ENCODE measurements at places on chromosomes 6 and 20.

GRCh38 chr20:51768759-51769517 is 748 bp upstream of the ATP9A start:
- peak; percentile 7 for DNase-seq

DNA sequence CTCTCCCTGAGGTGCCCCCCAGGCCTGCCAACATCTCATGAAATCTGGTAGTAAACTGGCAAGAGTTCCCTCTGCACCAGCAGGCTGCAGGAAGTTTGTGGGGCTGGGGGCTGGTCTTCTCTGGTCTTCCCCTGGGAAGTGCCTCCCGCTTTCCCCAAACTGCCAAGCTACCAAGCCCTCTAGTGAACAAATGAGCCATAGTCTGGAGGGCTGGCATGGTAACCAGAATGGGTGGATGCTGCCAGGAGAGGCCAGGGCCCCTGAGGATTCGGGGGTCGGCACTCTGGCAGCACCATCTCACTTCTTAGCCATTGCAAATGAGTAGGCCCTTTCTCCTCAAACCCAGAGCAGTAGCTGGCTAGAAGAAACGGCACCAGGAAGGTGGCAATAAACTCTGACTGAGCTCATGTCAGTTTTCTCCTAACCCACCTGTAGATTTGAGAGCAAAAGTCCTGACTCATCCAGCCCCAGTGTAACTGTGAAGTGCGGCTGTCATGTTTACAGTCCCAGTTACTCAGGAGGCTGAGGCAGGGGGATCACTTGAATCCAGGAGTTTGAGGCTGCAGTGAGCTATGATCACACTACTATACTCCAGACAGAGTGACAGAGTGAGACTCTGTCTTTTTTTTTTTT is 35.9 kb downstream of the ZC3H12D start:
- no peak for DNase-seq

GRCh38 chr6:111793711-111794111 is 79.5 kb downstream of the FYN start:
- DNase-seq: no peak

DNA sequence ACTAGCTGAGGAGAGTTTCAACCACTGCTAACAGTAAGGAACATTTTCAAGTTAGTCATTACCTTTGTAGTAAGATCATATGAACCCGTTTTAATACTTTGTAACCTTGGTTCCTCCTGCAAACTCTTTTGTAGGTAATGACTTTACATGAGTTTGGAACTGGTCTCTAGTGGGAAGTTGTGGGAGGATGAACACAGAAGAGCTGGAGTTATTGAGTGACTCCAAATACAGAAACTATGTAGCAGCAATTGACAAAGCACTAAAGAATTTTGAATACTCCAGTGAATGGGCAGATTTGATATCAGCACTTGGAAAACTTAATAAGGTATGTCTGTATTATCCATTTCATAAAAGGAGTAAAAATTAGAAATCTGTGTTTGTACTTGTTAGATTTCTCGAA is 29.3 kb downstream of the DOP1A start:
- no peak for DNase-seq

GRCh38 chr20:58906111-58906510 is 53.6 kb downstream of the GNAS start:
- DNase-seq: no peak

DNA sequence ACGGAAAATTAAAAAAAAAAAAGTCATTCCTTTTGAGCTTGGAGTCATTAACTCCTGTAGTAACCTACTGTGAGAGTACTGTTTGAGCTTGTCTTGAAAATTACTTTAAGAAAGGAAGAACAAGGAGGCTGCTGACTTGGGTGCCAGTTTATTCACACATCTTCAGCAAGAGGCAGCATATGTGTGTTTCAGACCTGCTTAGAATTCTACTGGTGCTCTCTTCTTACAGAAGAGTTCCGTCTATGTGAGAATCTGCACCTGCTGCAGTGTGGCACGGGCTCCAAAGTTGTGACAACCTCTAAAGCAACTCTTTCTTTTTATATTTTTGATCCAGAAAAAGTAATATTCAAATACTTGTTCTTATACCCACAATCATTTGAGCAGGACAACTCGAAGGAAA is 117.4 kb upstream of the SOX4 start:
- no peak for DNase-seq
